ENCODE measurements at places on chromosomes 5 and 9.

GRCh38 chr5:119742311-119742710 is 113.0 kb downstream of the FAM170A start:
- no peak for DNase-seq

- no peak for DNase-seq
These were observed 238.1 kb downstream of the ROR2 start for GRCh38 chr9:91711755-91712601.

DNA sequence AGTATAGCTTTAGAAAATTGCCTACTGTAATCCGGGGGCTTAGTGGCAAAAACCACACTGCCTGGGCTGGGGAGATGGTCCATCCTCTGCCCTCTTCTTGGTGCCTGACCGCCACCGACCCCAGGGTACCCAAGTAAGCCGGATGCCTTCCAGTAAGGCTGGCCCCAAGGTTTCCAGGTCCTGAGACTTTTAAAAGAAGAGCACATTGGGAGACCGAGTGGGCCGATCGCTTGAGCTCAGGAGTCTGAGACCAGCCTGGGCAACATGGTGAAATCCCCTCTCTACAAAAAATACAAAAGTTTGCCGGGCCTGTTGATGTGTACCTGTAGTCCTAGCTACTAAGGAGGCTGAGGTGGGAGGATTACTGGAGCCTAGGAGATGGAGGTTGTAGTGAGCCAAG is 406.7 kb upstream of the IRX4 start:
- DNase-seq: no peak

DNA sequence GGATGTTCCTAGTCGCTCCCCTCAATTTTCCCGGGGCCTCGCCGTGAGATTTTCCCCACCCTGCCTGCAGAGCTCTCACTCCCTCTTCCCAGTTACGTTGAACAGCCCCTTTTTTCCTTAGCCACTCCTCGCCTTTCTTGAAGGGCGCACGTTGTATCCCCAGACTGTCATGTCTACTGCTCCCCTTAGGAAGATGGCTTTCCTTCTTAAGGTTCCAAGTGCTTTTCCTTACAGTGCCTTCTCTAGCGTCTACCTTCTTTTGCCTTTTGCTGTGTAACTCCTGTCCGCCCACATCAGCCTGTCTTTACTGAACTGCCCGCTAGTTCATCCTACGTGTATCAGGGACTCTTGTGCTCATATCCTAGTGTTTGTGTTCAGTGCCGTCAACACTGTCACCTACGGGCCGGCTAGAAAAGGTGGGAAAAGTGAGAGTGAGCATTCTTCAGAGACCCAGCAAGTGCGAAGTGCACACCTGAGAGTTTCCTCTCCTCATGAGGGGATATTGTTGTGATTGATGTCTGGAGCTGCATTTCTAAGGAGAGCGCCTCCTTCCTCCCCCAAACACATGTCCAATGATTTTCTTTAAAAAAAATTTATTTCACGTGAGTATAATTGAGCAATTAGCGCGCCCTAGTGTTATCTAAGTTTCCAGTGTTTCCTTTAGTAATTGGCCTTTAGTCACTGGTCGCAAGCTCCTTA is 764 bp downstream of the CAMLG start:
- no peak for DNase-seq

GRCh38 chr5:150291388-150292385 is 2.1 kb upstream of the CAMK2A start:
- no peak for DNase-seq

GRCh38 chr5:172598251-172599203 is 42.5 kb upstream of the NEURL1B start:
- no peak for DNase-seq

DNA sequence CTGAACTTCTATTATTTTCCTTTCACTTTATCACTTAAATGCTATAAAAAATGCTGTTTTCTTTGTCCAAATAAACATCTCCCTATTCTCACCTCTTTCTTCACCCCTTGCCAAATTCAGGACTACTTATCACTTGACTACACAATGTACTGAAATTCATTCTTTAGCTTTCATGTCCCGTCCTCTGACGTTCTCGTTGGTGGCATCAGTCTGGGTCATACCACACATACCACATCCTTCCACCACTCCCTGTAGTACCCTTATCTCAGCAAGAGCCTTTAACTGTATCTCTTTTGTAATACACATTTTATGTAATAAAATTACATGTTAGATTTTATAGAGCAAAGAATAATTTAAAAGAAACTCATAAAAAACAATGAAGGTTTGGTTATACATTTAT is 231.1 kb upstream of the PAPPA start:
- DNase-seq: no peak

DNA sequence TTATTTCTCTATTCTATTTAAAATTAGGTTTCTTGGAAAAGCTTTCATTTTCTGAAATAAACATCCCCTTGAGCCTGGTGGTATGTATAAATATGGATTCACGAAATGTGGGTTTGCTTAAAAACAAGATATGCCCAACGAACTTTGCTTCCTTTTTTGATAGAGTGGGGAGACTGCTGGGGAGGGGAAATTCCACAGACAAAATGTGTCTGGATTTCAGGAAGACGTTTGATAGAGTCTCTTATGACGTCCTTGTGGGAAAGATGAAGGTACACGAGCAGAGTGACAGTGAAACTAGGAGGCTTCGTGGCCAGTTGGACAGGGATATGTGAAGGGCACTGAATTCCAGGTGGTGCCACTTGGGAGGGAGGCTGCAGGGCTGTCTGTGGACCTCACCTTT is 84.5 kb upstream of the RPS23 start:
- DNase-seq: no peak

GRCh38 chr5:14824499-14824898 is 47.1 kb downstream of the ANKH start:
- DNase-seq: no peak

DNA sequence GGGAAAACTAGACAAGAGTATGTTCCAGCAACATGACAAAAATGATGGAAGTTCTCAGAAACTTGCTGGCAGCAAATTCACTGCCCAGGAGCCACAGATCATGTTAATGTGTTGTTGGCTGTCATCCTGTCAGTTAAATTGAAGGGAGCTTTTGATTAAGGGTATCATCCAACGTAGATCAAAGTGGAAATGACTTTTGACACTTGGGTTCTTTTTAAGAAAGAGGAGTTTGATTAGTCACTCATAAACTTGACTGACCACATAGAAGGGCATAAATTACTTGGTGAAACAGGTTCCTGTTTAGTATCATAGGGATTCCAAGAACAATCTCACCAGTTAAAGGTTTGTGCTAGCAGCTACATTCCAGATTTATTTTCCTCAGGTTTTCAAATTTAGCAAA is 288.7 kb downstream of the CSNK1G3 start:
- DNase-seq: no peak

DNA sequence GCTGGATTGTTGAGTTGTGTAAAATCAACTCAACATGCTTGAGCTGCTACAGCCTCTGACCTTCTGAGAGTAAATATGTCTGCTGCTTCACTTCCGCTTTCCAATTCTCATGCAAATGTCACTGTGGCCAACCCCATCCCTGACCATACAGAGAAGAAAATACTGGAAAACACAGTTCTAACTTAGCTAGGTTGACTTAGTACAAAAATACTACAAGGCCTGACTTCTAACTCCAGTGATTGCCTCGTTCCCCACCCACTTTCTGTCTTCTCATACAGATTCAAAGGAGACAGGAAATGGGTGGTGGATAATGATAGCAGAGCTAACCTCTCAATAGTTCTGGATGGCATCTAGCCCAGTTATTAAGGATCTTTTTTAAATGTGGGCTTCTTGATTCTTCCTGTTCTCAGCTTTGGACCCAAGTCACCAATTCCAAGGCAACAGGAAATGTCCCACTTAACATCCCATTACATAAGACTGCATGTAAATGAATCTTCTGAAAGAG is 226.6 kb upstream of the SLC24A2 start:
- peak; percentile 18 for DNase-seq

DNA sequence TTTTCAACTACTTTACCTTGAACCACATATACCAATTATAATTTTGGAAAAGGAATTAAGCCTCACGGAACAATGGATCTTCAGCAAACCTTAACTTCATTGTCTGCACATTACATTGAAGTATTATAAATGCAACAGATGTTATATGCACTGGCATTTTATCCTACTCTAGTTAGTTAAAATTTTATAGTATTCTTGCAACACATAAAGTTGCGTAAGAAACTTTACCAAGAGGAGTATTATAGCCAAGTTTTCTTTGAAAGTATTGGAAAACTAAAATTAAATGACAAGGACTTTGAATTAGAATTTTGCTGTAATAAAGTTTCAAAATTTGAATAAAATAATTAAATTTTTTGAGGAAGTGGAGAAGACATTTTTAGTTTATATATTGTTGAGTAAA is 63.4 kb upstream of the SREK1 start:
- no peak for DNase-seq

- no peak for DNase-seq
These were observed 490.9 kb downstream of the GADD45G start for GRCh38 chr9:90095682-90096081.

GRCh38 chr9:4318741-4319140 is 18.9 kb upstream of the GLIS3 start:
- DNase-seq: no peak

GRCh38 chr5:65674749-65675148 is 47.2 kb downstream of the SGTB start:
- no peak for DNase-seq
